Endodermal cell (in vitro differentiated cells): ENCODE measurements at places on chromosomes 5 and 9.

DNA sequence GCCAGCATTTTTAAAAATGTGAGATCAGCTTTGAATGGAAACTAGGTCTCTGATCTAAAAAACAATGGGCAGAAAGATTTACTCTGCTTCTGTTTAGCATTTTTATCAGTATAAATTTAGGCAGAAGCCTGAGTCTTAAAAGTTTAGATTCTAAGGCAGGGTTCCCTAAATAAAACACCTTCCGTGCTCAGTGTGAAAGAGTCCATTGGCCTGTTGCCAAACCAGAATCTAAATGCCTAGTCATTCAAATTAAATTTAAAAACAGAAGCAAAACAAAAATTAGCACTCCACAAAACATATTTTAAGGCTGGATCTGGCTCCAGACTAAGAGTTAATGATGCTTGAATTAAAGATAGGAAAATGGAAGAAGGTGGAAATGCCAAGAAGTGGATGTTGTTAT, 4.5 kb downstream of the TYRP1 start:
- no peak for DNase-seq

GRCh38 chr5:176350416-176350815, 11.1 kb downstream of the KIAA1191 start:
- DNase-seq = no peak

DNA sequence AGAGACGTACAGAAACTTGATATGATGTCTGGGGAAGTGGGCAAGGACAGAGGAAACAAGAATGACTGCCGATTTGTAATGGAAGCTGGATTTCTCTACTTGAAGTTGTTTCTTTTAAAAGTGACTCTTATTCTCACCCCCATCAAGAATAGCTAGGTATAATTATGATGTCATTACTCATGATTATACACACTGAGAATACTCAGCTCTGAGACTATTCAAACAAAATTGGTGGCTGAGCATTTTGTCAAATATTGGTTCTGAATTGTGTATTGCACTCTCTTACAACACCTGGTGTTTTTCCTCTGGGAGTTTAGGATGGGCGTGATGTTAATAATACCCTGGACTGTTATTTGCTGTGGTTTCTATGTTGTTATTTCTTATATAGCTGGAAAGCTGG, 46.3 kb downstream of the MAST4 start:
- no peak for DNase-seq

DNA sequence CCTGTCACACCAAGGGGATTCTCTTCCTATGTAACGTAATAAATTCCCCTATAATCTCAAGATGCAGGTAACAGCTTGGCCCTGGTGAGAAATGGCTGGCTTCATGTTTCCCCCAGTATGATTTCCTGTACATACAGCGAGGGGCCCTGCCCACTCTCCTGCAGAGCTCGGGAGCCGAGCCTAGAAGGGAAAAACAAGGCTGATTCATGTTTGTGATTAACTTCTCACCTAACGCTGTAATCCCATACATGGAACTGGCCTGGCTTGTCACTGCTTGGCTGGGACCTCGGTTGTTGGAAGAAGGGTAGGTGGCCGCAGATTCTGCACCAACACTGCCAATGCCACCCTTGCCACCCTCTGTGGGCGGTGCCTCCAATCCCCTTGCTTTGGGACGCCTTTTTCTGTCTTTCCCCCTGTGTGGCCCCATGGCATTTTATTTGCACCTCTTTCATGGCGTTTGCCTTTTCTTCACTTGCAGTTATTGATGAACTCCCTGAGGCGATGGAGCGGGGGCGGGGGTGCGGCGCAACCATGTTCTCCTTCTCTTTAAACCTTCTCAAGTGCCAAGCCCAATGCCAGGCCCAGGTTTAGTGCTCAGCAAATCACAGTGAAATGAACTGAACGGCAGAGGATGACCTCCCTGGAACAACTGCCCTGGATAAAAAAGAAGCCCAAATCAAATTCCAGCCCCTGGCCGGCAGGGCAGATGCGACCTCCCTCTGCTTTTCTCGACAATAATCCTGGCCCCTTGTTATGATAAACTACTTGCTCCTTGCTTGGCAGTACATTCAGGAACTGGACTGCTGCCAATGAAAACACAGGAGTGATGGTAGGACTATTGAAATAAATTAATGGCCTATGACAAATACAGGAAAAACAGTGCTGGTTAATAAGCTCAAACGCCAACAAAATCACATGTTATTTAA, 108.1 kb downstream of the TMEM174 start:
- no peak for DNase-seq

DNA sequence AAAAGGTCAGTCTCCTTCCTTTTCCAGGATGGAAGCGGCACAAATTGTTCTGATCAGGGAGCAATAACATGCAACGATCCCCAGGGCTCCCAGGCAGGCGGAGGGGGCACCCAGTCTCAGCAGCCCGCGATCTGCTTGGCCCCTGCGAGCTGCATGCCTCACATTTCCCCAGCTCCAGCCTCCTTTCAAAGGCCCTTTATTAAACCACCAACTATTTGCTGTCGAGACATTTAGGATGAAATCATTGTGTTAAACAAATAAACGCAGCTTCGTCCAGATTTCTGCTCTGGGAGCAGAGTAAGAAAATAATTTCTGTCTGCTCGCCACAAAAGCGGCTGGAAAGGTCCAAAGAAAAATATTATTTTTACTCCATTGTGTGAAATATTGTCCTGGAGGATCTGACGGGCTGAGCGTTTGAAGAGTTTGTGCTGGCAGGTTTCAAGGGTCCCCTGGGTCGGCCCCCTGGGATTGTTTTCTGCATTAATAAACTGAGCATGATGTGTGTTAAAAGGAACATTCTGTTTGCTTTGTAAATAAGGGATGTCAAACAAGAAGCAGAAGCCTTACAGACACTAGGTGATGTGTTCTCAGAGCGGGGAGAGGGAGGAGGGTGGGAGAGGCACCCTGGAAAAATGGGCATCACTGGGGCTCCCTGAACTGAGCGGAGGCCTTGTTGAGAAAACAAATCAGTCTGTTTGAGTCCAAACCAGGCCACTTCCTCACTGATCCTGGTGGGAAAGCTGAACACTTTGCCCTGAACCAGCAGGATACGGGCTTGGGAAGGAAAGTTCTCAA, 110.1 kb downstream of the FOXD1 start:
- no peak for DNase-seq

DNA sequence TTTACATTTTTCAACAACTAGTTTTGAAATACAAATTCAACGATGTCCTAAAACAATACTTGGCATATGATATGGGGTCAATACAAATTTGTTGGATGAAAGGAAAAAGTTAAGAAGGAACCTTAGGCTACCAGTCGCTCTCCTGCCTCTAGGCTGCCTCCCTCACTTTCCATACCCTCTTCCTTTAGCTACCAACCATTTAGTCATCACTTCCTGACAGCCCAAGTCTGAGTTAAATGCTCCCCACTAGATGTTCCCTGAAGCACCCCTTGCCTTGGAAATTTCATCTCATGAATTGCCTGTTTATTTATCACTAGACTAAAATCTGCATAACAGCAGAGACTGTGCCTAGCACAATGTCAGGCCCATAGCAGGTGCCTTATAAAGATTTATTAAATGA, 2.7 kb upstream of the LARS1 start:
- DNase-seq = no peak

GRCh38 chr5:115588640-115589039, 13.6 kb downstream of the TICAM2 start:
- no peak for DNase-seq

DNA sequence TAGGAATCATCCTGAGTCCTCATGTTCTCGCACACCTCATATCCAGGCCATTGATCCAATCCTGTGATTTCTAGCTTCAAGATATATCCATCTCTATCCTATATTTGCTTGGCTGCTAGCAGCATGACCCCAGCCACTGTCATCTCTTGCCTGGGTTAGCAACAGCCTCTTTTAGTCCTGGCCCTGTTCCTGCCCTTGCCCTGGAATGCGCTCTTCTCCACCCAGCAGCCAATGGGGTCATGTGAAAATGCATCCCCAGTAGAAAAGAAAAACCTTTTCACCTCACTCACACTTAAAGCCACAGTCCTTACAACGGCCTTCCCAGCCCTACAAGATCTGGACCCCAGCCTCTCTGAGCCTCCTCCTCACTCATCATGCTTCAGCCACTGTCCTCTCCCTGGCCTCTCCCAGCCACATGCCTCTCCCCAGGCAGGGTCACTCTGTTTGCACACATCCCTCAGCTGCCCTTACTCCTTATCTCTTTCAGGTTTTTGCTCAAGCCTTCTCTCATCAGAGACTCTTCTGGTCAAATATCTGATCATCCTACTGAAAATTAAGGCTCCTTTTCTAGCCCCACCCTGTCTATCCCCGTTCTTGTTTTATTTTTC, 34.3 kb upstream of the NR3C1 start:
- no peak for DNase-seq

- no peak for DNase-seq
Measured at GRCh38 chr9:2109069-2109650, 94.0 kb downstream of the SMARCA2 start.

DNA sequence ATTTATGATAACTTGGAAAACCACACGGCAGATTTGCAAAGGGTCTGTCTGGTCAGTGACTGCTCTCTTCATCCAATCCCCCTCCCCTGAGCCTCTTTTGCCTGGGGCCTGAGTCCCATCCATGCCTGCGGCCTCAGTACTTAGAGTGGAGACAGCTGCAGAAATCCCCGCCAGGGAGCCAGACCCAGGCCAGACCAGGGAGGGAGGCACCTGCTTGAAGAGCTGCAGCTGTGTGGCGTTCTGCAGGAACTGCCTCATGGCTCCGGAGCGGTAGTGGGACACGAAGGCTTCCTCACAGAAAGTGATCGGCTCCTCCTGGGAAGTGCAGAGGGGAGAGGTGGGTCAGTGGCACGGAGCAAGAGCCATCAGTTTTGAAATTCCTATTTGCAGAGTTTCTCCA, 101.6 kb downstream of the CRB2 start:
- no peak for DNase-seq

GRCh38 chr5:172235132-172235780, 41.3 kb downstream of the EFCAB9 start:
- DNase-seq = no peak

DNA sequence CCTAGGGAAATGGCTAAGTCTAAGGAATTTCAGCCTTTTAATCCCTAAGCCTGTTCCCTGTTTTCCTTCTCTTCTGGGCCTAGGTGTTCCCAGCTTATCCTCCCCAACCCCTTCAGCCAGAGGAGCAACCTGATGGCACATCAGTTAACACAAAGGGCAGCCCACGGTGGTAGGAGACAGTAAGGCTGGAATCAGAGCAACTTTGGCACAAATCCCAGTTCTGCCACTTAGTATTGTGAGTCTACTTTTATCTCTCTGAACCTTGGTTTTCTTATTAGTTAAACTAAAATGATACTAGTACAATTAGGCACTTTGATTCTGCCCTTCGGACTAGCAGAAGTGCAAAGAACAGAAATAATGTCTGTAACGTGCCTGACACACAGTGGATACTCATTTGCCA, 246.8 kb downstream of the SAXO1 start:
- no peak for DNase-seq

GRCh38 chr5:155504606-155505005, 491.1 kb downstream of the KIF4B start:
- DNase-seq = no peak

- peak; percentile 85 for DNase-seq
Measured at GRCh38 chr9:16133556-16134227, 580.8 kb downstream of the CCDC171 start.

DNA sequence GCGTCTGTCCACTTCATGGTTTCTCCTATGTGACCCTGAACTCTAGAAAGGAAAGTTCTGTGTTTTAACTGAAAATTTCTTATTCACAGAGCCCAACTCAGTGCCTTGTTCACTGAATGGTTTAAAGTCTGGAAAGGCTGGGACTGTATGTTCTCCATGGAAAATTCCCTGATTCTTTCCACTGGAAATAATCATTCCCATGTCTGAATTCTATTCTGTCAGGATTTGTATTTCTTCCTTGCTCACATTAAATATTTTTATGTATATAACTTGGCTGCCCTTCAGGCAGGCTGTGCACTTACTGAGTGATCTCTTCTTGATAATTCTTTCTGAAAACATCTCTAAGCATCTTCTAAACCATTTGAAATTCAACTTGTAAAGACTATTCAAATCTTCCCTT, 1126.9 kb upstream of the DMAC1 start:
- no peak for DNase-seq

DNA sequence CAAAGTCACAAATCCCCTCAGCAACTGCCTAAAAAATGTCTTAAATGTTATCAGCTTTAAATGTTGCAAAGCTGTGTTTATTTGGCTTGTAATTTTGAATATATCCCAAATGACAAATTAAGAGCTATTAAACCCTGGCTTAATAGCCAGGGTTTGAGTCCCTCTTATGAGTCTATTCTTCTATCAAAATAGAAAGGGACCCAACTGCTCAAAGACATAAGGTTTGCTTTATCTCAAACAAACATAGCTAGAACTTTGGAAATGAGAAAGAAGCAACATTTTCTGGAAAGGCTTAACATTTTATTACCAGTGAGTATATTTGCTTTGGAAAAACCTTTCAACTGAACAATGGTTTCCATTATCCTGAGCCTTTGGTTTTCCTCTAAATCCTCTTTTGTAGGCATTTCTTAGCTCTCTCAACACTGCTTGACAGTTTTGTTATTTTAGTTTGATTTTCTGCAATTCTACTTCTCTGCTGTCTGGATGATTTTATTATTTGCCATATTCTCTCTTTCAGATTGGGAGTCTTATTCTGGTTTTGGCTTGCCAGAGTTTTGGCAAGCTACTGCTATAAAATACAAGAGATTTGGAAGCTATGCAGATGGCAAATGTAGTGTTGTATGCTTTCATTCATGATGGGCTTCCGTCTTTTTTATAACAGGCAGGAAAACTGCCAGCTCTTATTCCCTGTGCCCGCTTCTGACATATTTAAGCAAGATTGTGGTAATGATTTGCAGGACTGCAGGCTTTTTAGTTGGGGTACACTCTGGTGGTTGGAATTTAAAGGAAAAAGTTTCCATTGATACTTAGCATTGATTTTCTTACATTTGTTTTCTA, 734.9 kb downstream of the DTWD2 start:
- no peak for DNase-seq

DNA sequence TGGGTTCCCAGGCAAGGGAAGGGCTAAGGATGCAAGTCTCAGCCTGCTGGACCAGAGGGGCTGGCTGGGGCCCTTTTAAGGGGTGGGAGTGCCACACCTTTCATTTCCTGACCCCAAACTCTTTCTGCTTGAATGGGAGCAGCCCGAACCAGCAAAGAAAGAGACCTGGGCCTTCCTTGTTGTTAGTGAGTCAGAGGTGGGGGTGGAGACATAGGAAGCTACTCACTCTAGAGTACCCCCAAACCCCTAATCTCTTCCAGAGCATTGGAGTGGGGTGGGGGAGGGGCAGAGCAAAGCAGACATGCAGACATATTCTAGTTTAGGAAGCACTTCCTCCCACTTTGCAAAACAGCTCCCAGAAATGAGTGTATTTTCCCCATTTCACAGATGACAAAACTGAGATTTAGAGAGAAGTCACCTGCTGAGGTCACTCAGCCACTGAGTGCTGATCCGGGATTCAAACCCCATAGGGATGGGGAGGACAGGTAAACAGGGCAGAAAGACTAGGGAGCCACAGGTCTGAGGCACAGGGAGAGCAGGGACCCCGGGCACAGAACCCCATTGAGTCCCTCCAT, 6.0 kb upstream of the AQP3 start:
- no peak for DNase-seq

- no peak for DNase-seq
Measured at GRCh38 chr5:105907016-105907415, 1763.7 kb downstream of the EFNA5 start.

GRCh38 chr5:96904054-96904931, 28.0 kb downstream of the ERAP2 start:
- DNase-seq = no peak
